Aorta (tissue), 5 donors: ENCODE measurements at places on chromosomes 3 and 15. TPM values are rescaled to one million over a fixed set of nuclear protein-coding genes. Genes with fewer than 3 reads are reported as not detected.

Gene C2CD4A
- 0.19 TPM for total RNA-seq

Gene PP2D1
- total RNA-seq, result not detected

GRCh38 chr3:89113344-89113743 is 5.9 kb downstream of the EPHA3 start:
- H3K4me1 ChIP-seq, result no peaks in the 10 kb centered on the region
- no peaks in the 10 kb centered on the region for H3K27me3 ChIP-seq
- no peak for DNase-seq
- no peak overlapping the region for H3K4me3 ChIP-seq
- H3K27ac ChIP-seq, result no peak overlapping the region

- no peaks in the 10 kb centered on the region for H3K4me1 ChIP-seq
- no peak overlapping the region for H3K27ac ChIP-seq
- H3K4me3 ChIP-seq, result no peak overlapping the region
- DNase-seq, result no peak
These were observed 27.6 kb downstream of the CMC1 start for GRCh38 chr3:28268989-28269388.

DNA sequence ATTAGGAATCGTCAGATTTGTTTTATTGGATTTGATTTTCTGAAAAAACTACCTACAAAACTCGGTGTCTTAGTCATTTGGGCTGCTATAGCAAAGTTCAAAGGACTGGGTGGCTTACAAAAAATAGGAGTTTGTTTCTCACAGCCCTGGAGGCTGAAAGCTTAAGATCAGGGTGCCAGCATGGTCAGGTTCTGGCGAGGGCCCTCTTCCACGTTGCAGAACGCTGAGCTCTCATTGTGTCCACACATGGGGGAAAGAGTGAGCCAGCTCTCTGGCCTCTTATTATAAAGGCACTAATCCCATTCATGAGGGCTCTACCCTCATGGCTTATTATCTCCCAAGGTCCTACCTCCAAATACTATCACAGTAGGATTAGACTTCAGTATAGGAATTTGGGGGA is 40.6 kb upstream of the MRPS22 start:
- H3K4me3 ChIP-seq, result no peak overlapping the region
- H3K4me1 ChIP-seq, result no peaks in the 10 kb centered on the region
- no peak for DNase-seq
- no peaks in the 10 kb centered on the region for H3K36me3 ChIP-seq
- H3K27ac ChIP-seq, result no peak overlapping the region
- no peaks in the 10 kb centered on the region for H3K27me3 ChIP-seq

DNA sequence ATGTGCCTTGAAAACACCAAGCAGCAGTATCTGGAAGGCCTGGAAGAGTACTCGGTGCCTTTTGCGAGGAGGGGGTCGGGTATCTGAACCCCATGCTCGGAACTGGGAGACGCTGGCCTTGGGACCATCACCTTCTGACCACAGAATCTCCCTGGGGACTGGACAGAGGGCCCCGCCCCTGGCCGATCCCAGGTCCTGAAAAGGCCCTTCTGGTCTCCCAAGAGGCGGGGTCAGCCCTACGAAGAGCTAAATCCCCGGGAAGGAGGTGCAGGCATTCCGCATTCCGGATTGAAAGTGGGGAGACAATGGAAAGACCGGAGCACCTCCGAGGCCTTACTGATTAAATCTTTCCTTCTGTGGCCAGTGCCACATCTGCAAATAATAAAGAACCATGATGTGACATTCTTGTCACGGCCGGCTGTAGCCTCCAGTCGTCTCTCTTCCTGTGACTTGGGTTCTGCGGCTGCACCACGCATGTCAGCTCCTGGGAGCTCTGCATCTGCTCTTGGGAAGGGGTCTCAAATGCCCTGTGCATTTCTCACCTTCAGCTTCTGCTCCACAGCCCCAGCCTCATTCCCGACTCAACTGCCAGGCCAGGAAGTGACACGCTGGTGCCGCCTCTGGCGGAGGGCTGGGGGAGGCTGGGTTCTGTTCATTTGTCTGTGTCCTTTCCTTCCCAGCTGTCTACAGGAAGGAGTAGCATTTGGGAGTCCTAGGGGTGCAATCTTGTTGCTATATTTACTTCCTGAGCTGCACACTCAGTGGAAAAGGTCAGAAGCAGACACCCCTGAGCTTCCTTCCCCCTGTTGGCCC is 173.5 kb downstream of the KLF13 start:
- H3K27ac ChIP-seq, result no peak overlapping the region
- DNase-seq, result no peak
- no peaks in the 10 kb centered on the region for H3K36me3 ChIP-seq
- H3K4me3 ChIP-seq, result no peak overlapping the region
- H3K4me1 ChIP-seq, result no peaks in the 10 kb centered on the region

DNA sequence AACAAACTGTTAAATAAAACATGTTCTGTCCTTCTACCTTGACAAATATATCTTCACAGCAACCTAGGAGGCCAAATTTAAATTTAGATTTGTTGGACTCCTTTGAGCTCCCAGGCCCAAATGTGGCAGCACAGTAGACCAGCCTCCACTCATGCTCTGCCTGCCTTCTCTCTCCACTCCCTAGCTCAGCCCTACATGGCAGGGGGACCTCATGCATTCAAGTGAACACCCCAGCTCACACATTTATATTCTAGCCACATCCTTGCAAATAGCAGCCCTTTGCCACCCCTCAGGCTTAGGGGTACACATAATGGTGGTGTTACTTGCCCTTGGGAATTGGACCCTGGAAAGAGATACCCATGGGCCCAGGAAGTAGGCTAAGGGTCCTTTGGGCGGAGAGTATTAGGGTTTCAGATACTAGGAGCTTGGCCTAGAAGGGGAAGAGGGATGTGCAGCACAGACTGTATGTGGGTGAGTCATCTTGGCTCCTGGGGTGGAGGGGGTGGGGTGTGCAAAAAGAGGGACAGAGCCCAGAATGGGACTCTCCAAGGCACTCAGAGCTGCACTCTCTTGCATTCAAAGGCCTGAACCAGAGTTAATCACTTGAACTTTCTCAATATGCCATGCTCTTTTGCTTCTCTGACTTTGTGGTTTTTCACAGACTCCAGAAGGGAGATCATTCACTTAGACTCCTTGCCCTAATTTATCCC is 268.4 kb upstream of the ROPN1 start:
- H3K4me3 ChIP-seq, result no peak overlapping the region
- H3K4me1 ChIP-seq, result peaks cover 19% of the 10 kb centered on the region
- no peaks in the 10 kb centered on the region for H3K27me3 ChIP-seq
